Retina (tissue), 1 donor: ENCODE measurements at places on chromosomes 1 and 21.

DNA sequence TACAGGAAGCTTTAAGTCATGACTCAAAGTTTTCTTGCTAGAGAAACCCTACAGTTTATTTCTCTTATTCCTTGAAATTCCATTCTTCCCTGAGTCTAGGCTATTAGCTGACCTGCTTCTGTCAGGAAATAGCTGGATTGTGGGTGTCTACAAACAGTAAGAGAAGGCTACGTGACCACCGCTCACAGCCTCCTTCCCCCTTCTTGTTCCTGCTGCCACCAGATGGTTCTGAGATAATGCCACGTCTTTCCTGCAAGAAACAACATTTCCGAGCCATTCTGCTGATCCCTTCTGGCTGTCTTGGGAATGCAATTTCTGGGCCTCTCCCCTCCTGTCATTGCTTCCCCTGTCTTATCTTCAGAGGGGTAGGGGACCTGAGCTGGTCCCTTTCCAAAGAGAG is 128.9 kb upstream of the SGIP1 start:
- DNase-seq, result no peak

DNA sequence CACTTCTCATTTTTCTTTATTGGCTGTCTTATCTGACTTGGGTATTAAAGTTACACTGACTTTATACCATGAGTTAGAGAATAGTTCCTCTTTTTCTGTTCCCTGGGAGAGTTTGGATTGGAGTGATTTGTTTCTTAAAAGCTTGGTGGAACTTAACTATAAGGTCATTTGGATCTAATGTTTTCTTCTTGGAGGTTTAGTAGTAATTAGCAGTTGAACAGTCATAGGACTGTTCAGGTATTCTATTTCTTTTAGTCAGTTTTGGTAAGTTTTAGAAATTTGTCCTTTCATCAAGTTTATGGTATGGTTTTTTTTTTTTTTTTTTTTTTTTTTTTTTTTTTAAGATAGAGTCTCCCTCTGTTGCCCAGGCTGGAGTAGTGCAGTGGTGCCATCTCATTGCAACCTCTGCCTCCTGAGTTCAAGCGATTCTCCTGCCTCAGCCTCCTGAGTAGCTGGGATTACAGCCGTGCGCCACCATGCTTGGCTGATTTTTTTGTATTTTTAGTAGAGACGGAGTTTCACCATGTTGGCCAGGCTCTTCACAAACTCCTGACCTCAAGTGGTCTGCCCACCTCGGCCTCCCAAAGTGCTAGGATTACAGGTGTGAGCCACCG is 6.3 kb downstream of the TTC3 start:
- DNase-seq, result no peak

DNA sequence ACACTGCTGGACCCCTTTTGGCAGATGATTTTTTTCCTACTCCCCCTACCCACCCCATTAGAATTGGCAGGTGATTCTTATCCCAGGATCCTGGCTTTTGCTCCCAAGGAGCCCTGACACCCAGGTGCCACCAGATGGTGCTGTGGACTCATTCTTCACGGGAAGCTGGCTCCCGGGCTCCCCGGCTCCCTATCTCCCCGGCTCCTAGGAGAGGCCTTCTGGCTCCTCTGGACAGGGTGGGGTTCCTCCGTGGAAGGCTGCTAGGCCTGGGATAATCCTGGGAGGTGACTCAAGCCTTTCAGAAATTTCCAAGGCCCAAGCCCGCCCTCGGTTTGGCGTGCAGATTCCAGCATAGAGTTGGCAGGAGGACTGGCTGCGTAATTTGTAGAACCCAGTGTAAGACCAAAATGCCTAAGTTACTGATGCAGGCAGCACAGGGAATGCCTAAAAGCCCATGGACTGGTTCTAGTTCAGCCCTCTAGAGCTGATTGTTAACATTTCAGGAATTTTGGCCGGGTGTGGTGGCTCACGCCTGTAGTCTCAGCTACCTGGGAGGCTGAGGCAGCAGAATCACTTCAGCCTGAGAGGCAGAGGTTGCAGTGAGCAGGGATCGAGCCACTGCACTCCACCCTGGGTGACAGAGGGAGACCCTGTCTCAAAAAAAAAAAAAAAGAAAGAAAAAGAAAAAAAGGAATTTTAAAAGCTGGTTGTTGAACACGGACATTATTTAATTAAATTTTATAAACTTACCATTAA is 6.8 kb upstream of the BSDC1 start:
- DNase-seq, result peak; percentile 84

GRCh38 chr1:221149555-221150075 is 270.4 kb downstream of the HLX start:
- DNase-seq, result no peak

DNA sequence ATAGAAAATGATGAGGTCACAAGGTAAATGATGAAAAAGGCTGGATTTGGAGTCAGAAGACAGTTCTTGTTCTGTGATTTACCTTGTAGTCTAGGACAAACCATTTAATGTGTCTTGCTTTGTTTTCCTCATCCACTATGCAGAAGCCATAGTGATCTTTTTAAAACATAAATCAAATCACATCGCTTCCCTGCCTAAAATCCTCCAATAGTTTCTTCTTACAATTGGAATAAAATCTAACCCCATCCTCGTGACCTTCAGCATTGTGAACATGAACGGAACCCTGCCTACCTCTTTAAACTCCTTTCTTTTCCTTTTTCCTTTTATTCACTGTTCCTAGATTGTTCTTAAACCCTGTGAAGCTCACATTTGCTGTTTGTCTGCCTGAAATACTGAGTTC is 204.9 kb upstream of the SAMSN1 start:
- no peak for DNase-seq

GRCh38 chr21:25809013-25809412 is 74.2 kb downstream of the GABPA start:
- no peak for DNase-seq

GRCh38 chr1:34101151-34101550 is 63.9 kb downstream of the CSMD2 start:
- DNase-seq, result no peak

DNA sequence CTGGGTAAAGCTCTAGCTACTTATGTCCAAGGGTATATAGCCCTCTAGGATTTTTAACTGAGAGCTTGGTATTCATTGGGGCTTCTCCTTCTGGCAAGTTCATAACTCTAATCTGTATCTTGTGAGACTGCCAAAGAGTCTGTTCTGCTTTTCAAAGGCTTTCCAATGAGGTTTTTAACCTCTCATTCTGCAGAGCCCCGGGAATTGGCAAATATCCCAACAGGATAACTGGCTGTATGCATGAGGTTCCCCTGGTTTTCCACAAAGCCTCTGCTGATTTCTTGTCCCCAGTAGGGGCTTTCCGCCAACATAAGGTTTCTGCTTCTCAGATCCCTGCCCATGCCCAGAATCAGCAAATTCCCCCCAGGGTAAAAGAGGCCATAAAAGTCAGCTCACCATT is 40.9 kb downstream of the RPL5 start:
- no peak for DNase-seq

DNA sequence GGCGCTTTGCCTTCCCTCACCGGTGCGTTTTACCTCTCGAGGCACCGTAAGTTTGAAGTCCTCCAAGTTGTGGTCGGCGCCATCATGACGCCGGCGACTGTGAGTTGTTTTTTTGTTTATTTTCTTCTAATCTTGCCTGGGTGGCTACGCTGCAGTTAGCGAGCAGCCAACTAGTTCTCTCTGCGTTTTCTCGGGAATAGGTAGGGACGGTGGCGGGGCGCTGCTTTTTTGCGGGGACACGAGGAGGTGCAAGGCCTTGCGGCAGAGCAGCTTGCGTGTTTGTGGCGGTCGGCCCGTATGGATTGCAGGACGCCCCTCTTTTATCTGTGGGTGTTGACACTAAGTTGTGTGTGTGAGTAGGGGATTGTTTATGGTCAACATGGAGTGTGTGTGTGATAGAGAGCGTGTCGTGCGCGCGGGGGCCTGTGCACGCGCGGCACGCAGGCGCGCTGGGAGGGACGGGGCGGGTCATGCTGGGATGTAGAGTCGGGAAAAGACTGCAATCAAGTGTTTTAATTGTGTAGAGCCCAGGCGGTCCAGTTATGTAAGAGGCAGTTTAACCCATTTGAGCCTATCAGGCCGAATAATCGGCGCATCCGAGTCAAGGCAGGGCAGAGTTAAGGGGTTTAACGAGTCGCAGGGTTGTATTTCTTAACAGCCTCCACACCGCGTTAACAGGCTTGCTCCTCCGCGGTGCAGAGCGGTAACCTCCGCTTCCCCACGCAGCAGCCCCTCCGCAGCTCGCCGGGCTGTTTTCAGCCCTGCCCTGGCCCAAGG is 1.2 kb upstream of the NEGR1 start:
- DNase-seq, result peak; percentile 93

DNA sequence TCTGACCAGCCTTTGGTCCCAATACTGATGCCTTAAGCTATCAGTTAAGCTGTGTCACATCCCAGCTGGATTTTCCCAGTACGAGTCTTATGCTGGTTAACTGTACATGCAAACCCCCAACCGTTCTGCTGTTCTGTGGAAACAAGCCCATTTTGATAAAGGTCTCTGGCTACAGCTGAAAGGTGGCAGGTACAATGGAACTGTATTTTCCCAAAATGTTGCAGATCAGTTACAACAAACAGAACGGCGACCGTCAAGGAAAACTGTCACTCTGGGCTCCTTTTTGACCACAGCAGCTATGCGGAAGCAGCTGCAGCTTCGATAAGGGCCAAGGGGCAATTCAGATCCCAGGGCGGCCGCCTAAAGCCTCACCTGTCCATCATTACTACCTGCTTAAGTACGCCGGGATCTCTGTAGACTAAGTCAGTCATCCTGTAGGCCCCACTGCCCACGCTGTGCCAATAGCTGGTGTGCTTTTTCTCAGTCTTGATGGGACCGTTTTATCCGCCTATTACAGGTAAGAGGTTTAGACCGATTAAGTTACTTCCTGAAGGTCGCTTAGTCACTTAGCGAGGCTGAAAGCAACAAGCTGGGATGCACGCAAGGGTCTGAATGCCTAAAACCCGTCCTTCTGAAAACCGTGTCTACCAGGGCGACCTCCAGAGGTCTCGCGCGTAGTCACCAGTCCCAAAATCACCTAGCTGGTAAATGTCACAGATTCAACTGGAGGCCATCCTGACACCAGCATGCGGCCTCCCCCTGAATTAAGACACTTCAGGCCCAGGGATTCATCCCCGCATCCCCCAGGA is 11.1 kb upstream of the RAB42 start:
- DNase-seq, result no peak
